ENCODE measurements at places on chromosomes 1 and 21.

GRCh38 chr1:53145619-53145941 is 3.1 kb upstream of the SLC1A7 start:
- no peak for DNase-seq

- DNase-seq: no peak
Measured at GRCh38 chr21:34640858-34641257, 25.9 kb upstream of the RCAN1 start.

DNA sequence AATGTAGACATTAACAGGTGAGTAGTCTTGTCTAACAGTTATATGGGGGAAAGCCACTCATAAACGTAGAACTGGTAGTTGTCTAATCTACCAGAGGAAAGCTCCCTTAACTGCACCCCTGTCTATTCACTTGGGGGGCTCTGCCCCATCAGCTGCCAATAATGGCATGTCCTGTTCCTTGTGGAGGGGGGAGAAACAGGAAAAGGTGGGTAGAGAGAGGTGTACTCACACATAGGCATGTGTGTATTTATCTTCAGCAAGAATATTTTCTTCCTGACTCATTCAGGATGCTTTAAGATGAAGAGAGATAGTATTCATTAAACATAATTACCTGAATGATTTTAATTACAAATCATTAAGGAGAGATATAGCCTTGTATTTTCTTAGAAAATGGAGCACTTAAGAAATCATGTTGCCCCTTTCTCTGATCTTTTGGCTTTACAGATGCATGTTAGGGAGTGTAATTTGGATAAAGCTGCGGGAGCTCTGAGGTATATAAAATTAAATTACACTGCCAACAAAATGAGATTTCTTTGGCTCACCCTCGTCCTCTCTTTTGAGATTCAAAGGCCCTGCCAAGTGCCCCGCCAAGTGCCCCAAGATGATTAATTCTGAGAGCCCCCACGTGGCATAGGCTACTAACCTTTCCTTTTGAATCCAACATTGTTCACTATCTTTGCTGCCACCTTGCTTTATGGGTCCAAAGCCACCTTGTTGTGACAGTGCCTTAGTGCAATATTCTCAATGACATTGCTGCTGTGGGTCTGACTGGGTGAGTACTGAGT is 286.3 kb upstream of the LYPLAL1 start:
- DNase-seq: no peak

DNA sequence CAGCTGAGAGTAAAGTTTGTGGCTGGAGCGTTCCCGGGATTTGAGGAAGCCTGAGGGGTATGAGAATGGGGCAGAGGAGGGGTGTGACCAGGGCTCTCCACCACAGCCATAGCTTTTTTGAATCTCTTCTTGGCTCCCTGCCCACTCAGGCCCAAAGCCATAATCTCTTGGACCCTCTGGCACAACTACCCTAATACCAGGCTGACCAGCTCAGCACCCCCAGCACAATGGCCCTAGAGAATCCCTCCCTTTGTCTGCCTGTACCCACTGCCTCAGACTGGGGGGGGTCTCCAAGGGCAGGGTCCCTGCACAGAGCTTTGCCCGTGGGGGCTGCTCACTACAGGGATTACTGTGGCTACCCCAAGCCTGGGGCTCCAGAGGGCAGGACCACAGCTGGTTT is 7.5 kb downstream of the DENND4B start:
- DNase-seq: no peak

DNA sequence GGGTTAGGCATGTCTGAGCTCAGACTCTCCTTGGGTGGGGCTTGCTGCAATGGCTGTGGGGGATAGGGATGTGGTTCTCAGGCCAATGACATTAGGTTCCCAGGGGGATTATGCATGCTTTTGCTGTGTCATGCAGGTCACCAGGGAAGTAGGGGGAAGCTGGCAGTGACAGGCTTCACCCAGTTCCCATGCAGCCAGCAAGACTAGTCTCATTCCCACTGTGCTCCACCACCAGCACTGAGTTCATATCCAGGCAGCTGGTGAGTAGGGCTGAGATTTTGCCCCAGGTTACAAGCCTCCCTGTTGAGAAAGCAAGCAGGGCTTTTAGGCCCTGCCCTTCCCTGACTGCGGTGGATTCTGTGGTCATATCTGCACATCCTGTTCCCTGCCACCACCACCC is 32.1 kb upstream of the PLA2G5 start:
- no peak for DNase-seq

DNA sequence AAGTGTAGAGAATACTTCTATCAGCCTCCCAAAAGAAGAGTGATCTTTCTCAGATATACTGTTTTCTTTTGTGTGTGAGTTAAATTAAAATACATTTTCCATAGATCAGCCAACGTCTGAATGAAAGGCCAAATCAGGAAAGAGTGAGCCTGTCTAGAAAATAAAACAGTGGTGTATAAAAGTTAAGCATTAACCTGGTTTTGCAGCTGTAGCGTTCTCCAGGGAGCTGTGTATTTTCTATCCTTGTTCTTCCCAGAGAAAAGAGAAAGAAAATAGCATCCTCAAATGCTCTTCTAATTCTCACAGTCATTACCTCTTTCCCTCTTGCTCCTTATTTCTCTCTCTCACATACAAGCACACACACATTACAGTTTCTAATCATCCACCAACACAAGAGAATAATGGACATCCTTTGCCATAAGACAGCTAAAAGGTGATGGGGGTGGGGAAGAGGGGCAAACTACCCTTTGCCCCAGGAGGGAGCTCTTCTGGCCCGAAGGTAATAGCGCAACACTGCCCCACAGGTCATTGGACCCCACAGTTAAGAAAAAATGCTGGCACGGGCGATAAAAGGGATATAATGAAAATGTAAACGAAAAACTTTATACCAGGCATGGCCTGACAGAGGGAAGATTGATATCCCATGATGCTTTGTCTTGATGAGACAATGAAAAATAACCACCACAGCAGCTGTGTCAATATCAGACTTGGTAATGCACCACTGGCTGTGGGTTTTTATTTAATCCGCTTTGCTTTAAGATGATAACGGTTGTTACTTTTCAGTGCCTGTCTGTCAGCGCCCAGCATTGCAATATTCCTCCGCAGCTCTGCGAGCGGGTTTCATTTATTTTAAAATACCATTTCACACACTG is 150.3 kb downstream of the NUF2 start:
- no peak for DNase-seq

DNA sequence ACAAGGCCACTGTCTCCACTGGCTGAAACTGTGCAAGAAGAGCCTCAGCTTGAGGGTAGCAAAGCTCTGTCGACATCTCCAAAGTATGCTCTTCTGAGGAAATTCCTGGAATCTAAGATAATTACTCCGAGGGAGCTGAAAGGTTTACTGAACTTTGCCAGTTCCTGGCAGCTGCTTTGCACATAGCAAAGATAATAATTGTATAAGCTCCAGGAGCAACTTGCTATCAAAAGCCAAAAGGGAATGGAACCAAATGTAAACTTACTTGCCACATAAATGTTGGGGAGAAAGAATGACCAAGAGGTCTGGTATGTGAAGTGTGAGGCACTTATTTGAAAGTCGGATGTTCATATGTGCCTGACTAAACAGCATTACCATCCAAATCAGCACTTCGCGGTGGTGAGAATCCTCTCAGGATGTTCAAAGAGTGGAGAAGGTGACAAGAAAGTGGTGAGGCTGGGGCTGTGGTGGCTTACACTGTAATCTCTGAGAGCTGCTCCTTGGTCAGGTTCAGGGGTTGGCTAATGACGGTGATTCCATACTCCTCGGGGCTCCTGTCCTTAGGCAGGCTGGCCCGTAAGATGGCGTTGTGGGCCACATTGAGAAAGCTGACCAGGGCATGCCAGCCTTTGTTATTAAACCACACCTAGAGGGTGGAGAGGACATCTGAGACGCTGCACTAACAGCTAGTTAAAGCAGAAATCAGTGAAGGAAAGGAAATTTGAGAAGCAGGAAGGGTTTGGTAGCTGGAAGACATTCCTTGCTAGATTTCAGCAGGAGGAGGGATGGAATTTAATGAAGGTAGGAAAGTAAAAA is 100.0 kb downstream of the ABCA4 start:
- no peak for DNase-seq

GRCh38 chr1:183002267-183002666 is 21.0 kb upstream of the LAMC1 start:
- no peak for DNase-seq

- DNase-seq: no peak
Measured at GRCh38 chr1:87399264-87399663, 70.6 kb downstream of the LMO4 start.

DNA sequence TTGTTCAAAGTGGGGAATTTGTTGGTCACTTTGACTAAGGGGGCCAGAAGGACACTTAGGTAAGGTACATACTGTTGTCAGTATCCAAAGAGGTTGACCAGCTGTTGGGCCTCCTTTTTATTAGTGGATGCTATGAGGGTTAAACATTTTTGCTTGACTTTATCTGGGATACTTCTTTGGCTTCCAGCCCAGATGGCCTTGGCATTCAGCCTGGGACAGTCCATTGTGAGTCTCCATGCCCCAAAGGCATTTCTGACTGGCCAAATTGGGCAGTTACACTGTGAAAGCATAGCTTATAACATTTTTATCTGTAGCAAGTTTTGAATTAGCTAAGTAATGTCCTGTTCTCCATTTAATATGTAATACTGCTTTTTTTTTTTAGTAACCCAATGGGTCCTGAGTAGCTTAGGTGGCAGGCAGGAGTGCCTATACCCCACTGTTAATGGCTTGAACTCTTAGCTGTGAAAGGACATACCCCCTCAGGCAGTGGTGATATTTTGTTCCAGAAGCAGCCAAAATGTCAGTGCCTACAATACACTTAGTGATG is 35.4 kb upstream of the CD1D start:
- no peak for DNase-seq

DNA sequence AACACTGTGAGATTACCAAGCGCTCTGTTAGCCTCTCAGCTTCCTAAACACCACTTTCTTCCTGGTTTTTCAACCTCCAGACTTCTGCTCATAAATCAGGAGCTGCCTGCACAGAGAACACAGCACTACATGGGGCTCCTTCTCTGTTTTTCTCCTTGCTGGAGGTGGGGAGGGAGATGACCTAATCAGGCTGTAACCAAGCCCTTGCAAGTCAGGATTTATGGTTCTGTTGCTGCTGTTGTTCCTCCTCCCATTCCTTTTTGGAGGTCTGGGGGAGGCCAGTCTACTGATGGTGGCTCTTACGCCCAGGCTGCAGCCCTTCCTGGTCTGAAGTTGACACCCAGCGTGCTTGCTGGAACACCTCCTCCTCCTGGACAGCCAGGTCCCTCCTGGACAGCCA is 80.9 kb upstream of the AJAP1 start:
- DNase-seq: no peak

DNA sequence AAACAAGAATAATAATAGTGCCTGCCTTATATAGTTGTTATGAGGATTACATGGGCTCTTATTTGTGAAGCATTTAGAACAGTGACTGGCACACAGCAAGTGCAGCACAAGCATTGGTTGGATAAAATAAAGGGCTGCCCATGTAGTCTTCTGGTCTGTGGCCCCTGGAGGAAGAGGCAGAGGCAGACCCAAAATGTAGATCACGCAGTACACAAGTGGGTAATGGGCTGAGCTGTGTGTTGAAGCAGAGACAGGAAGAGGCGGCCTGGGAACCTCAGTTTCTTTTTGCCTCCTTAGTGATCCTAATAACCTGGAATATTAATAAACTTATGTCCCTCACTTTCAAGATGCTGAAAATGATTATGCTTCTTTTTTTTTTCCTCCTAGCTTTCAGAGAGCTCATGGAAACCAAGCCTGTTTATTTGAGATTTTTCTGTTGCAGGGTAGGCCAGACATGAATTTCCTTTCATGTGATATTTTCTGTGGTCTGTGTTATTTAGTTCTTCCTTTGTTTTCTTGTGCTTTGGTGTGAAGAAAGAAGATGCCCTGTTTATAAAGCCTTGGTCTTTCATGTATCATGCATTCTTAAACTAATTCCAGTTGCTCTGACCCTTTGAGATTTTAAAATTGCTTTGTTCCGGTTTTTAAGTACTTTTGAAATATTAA is 42.5 kb downstream of the LRRC8D start:
- DNase-seq: no peak

DNA sequence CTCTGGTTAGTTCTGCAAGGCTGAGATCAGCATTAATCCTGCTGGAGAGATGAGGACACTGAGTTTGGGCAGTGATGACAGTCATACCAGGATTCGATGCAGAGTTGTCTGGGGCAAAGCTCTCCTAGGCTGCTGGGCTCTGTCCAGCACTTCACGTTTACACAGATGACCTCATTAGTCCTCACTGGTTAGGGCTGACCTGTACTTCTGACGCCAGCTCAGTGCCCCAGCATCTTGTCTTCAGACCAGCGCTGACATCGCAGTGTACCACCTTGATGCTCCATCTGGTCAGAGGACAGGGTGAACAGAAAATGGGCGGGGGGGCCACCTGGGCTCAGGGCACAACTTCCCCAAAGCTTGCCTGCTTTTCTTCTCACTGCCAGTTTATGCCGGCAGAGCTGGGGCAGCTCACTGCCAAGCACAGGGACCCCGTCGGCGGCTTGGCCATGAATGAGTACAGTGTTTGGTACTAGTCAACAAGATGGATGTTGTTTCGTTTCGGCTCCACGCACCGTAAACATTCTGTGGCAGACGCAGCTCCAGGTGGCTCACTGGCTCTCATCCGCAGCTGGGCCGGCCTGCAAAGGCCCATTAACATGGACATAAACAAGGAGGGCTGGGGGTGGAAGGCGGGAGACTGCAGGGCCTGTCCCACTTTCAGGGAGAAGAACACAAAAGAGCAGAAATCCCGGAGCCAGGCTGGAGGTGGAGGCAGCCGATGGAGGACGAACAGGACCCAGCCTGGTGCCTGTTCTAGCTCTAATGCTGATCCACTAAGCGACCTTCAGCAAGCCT is 118.7 kb downstream of the GLIS1 start:
- no peak for DNase-seq

DNA sequence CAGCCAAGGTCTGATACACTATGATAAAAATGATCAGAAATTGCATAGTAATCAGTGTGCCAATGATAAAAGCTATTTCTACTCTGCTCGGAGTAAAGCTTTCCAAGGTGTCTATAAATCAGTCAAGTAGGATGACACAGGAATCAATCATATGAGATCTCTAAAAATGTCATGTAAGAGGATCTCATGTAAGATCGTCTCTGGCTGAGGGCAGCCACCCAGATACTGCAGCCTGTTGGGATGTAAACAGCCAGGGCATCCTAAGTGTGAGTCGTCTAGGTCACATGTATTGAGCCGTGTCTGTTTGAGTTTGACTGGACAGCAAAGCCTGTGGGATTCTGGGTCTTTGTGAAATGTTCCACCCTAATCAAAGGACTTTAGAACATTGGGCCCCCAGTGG is 2.8 kb upstream of the TEX35 start:
- DNase-seq: no peak

All from GDM1 (cell line).